Activated CD4-positive, CD25-positive, alpha-beta regulatory T cell treated with anti-CD3 and anti-CD28 coated beads, Interleukin-2, amount 50 U/mL, for 24 hours (primary cell): ENCODE measurements at places on chromosomes 6 and 20.

DNA sequence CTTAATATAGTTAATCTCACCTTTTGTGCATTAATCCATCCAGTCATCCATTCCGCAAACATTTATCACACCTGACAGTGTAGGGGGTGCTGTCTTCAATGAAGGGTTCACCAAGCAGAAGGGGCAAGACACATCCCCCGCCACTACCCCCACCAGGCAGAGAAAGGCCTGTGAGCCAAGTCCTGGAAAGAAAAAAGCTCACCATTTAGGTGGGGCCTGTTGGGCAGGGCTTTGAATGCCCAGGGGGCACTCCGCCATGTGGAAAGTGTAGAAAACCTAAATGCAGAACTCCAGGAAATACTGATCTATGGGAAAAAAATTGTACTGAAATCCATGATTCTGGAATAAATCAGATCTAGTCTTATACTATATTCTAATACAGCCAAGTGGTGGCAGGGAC lies 4.8 kb upstream of the STX16 start:
- ATAC-seq, result no peak

GRCh38 chr6:20426177-20427082 lies 24.8 kb downstream of the E2F3 start:
- ATAC-seq, result no peak

- ATAC-seq, result no peak
Measured at GRCh38 chr6:38152620-38153019, 333.1 kb downstream of the ZFAND3 start.

GRCh38 chr6:164078532-164079274 lies 664.2 kb downstream of the QKI start:
- ATAC-seq, result no peak

- ATAC-seq, result no peak
Measured at GRCh38 chr6:90892271-90892670, 305.4 kb upstream of the MAP3K7 start.

DNA sequence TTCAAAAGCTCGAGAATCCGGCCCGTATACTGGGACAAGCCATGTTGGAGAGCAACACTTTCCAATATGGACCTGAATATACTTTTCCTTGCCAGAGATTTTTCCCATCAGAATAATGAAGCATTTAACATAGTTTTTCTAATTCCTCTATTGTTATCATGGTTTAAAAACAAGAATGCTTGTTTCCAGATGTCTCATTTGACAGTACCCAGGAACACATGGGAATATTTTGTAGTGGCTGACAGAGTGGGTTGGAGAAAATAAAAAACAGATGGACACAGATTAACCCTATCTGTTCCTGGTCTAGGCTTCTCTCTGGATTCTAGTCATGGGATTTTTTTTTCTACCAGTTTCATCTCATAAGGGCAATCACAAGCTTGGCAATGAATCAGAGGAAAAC lies 164.8 kb upstream of the CEP162 start:
- no peak for ATAC-seq

GRCh38 chr20:58014628-58015315 lies 213.7 kb downstream of the ANKRD60 start:
- peak; percentile 58 for ATAC-seq

DNA sequence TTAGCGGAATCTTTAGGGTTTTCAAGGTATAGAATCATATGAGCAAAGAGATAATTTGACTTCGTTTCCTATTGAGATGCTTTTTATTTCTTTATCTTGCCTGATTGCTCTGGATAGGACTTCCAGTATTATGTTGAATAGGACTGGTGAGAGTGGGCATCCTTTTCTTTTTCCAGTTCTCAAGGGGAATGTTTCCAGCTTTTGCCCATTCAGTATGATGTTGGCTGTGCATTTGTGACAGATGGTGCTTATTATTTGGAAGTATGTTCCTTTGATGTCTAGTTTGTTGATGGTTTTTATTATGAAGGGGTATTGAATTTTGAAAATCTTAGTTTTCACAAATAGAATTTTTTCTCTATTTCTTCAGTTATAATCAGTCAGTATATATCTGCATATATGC lies 656.6 kb upstream of the MAP3K7 start:
- ATAC-seq, result no peak

- no peak for ATAC-seq
Measured at GRCh38 chr6:119241111-119241465, 108.5 kb downstream of the MAN1A1 start.

DNA sequence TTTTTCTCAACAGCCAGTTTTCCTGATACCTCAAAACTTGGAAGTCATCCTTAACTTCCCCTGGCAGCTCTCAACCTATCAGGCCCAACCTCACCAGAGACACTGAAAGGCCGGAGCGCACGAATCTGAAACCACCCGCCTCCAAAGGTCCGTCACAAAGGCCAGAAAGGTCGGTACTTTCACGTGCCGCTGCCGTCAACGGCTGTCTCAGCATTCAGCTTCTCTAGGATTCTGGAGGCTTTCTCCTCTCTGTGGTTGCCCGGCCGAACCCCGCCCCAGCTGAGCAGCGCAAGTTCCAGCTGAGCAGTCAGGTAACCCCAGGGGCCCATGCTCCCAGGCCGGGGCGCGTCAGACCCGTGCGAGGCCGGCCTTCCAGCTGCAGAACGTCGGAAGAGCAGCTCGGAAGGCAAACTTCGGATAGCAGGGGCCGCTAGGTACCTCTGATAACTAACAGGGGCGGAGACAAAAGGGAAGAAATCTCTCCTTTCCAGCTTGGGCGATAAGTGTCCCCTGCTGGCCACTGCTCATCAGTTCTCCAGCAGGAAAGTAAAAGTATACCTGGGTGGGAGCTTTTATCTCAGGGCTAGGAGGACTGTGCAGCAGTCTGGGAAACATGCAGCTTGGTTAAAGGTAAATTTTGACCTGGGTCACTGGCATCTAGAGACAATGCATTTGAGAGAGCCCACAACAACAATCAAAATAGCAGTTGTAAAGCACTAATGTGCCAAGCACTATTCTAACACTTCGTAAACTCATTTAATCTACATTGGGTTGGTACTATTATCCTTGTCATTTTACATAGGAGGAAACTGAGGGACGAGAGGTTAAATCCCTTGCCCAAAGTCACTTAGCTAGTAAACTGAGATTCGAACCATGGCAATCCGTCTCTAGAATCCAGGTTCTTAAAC lies 16.1 kb downstream of the ZSCAN12 start:
- peak; percentile 71 for ATAC-seq

DNA sequence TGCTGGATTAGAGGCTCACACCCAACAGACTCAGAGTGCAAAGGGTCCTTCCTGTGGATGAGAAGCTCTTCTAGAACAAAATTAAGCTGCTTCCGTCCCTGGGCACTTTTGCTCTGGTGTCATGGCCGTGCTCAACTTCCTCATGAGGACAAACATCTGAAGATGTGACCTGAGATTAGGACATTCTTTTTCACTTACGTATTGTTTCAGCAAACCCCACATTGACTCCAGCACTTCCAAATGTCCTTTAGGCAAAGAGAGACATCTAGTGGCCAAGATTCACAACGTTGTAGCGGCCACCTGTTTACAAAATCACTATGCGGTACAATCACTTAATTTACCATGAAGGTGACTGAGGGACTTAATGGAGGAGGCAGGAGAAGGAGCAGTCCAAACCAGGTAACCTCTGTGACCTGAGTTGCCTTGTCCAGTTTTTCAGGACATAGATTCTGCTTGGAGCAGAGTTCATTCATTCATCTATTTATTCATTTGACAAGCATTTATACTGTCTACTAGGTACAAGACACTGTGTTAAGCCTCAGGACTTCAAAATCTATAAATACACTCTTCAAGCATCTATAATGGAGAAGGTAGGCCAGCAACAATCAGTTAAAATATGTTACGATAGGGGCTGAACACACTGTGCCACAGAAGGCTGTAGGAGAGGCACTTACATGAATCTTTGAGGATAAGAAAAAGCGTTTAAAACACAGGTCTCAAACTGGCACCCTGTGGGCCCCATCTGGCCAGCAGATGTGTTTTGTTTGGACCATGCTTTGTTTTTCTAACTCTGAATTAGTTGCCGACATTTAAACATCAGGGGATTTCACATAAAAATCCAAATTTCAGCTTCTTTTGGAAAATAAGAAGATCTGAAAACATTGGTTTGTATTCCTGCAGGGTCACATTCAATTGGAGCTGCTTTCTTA lies 5.6 kb upstream of the ADGRF1 start:
- no peak for ATAC-seq

GRCh38 chr20:44324343-44324742 lies 12.5 kb upstream of the R3HDML start:
- no peak for ATAC-seq

- no peak for ATAC-seq
Measured at GRCh38 chr6:23728707-23729106, 397.3 kb upstream of the NRSN1 start.

DNA sequence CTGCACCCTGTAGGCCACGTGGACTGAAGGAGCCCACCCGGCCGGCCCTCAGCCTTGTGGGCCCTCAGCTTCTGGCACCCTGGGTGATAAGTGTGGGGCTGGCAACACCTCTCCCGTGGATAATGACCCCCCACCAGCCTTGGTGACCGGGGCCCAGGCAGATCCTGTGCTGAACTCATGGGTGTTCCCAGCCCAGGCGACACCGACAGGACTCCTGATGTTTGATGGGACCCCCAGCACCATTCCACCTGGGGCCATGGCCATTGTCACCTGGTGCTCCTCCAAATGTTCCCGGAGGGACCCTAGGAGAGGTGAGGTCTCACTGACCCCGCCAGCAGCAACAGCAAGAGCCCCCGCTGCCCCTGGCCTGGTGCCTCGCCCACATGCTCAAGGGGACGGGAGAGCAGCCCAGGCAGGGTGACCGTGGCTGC lies 19.4 kb upstream of the FRMD1 start:
- no peak for ATAC-seq

DNA sequence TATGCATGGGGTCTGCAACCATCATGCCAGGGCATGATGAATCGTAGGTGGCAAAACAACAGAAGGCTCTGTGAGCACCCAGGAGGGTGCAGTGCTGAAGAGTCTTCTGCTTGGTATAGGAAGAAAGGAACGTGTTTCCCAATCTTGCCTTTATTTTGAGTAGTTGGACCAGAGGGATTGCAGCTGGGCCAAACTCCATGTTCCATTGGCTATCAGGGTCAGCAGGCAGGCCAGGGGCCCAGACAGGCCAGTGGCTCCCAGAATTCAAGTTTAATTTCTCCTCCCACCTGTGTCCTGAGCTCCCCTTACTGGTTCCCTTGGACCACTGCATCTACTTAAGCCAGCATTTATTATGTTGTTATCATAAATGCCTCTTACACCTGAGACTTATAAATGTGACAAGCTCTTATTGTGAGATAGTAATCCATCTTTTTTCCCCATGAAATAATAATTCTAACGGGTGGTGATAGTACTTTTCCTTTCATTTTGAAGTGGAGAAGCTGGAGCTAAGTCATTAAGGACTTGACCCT lies 918 bp upstream of the TRIM38 start:
- no peak for ATAC-seq

DNA sequence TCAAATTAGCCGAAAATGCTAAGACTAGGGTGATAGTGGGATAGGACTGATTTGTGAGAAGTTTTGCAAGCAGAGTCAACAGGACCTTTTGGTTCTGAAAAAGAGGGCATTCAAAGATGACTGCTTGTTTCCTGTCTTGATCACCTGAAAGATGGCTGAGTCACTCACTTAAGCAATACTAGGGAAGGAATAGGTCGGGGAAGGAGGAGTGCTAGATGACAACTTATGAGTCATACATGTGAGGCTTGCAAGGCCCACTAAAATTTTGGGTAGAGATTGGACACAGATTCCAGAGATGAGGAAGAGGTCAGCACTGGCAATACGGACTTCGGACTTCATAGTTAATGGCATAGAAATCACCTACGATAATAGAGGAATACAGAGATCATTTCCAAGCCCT lies 89.2 kb downstream of the FAM83B start:
- no peak for ATAC-seq

GRCh38 chr6:107532706-107533105 lies 42.8 kb downstream of the SOBP start:
- ATAC-seq, result no peak

- peak; percentile 12 for ATAC-seq
Measured at GRCh38 chr20:10511170-10511508, 76.0 kb downstream of the SLX4IP start.

DNA sequence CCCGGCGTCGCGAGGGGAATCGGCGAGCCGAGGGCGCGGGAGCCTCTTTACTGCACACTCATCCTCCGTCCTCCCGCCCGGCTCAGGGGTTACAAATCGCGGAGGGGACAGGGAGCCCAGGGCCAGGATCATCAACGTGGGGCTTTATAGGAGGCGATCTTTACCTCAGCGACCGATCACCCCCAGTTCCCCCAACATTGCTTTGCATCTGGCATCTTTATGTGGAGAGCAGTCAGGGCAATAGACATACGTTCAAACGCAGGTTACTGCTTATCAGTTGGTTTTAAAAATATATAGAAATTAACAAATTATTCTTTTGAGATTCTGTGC lies 634 bp downstream of the HSF2 start:
- ATAC-seq, result no peak

DNA sequence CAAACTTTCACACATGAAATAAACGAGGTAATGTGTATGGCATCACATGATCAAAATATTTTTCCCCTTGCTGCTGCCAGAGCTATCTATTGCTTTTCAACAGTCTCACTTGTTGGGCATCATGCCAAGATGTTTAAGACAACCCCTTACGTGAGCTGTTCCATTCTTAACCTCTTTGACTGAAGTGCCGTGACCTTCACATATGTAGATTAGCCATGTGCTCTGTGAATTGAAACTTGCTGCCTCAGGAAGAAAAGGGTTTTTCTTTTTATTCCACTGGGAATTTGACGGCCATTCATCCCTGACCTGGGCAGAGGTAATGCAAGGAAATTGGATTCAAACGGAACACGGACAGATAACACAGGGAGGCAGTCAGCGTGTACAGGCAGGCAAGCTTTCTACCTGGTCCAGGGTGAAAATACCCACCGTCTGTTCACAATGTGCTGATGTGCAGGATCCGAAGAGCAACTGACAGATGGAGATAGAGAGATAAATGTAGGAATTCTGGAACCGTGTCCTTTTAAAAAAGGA lies 14.2 kb downstream of the ARID1B start:
- peak; percentile 65 for ATAC-seq

DNA sequence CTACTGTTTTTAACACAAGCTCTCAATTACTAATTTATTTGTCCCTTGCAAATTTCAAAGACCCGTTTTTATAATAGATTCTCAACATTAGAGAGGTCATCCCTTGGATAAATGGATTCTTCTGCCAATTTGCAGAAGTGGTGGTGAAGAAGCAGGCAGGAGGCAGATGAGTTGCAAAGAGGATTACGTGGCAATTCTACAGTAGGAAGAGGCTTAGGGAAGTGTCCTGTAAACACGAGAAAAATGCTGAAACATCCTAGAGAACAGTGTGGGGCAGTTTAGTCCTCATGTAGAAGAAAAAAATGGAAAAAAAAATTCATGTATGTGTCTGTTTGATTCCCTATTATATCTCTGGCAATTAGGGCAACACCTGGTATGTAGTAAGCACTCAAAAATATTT lies 87.6 kb downstream of the BMP2 start:
- ATAC-seq, result no peak
